T-helper 2 cell (primary cell): ENCODE measurements at places on chromosomes 6 and 20.

DNA sequence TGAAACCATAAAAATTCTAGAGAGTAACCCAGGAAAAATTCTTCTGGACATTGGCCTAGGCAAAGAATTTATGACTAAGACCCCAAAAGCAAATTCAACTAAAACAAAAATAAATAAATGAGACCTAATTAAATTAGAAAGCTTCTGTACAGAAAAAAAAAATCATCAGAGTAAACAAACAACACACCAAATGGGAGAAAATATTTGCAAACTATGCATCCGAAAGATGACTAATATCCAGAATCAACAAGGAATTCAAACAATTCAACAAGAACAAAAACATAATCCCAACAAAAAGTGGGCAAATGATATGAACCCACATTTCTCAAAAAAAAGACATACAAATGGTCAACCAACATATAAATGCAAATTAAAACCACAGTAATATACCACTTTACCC lies 242.6 kb upstream of the CDYL start:
- DNase-seq: no peak

DNA sequence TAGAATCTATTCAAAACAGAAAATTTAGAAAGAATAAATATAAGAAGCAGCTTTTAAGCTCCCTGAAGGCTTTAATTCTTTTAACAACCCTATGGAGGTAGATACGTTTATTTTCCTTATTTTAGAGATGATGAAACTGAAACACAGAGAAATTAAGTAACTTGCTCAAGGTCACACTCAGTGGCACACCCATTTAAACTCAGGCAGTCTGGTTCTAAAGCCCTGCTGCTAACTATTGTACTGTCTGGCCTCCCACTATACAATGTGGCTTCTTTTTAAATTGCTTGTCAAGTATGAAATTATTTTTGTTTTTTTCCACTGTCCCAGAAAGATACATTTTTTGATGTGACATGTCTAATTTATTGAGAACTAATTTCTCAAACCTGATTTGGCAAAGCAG lies 55.7 kb downstream of the FAM217A start:
- DNase-seq: no peak

GRCh38 chr6:21596145-21596948 lies 2.8 kb downstream of the SOX4 start:
- no peak for DNase-seq

DNA sequence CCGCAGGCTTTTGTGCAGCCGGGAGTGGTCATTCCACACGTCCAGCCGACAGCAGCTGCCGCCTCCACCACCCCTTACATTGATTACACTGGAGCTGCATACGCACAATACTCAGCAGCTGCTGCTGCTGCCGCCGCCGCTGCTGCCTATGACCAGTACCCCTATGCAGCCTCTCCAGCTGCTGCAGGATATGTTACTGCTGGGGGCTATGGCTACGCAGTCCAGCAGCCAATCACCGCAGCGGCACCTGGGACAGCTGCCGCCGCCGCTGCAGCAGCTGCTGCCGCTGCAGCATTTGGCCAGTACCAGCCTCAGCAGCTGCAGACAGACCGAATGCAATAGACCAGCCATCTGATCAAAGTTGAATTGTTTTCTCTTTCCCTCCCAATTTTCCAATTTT lies 10.6 kb downstream of the RBM24 start:
- no peak for DNase-seq

DNA sequence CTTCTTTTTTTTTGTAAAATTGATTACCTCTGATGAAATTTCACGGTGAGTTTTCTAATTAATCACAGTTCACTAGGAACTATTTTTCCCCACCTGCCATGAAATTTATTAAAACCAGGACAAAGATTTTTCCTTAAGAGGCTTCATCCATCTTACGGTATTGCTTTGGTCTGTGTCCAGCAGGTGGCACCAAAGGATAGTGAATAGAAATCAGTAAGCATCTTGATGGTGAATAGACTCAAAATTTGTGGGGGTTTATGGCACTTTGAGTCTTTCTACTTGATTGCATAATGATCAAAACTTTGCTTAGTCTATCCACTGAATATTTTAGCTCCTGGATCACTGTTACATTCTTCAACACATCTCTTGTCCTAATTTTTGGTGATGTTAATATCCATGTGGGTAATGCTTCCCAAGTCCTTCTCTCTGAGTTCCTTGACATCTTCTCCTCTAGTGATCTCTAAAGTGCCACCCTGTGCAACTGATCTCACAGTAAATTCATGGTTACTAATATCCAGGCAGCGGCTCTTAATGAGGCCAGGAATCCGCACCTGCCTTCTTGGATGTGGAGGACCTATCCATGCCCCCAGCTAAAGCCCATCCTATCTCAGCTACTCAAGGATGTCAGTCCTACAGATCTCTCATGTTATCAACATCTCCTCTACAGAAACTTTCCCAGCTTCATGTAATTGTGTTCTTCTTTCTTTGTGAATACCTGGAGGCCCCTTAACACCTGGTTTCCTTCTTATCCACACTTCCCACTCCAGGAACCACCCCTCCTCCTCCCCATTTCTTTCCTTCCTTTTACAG lies 54.5 kb downstream of the STMND1 start:
- peak; percentile 27 for DNase-seq

GRCh38 chr6:121408321-121408720 lies 27.1 kb upstream of the GJA1 start:
- no peak for DNase-seq

DNA sequence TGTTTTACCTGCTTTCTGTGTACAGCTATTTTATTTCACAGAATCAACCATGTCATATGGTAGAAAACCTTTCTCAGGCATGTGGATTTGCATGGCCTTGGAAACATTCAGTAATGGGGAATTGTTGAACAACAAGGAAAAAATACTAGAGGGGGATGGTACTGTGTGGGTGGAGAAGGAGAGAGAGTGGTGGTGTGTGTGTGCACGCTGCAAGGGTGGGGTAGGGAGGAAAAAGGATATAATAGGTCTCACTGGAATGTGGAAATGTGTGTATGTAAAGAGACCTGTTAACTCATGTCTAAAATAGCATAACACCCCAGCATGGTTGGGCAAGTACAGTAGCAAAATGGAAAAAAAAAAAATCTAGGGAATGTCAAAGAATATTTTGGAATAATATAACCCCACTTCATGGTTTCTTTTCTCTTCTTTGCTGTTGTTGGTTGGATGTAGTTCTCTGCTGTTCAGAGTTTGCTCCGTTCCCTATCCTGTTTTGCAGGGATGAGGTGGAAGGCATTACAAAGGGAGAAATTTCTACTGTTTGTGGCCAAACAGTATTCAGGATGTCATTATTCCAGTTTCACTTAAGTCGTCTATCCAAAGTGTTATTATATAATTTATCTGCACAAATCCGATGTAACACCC lies 93.9 kb upstream of the CITED2 start:
- no peak for DNase-seq

DNA sequence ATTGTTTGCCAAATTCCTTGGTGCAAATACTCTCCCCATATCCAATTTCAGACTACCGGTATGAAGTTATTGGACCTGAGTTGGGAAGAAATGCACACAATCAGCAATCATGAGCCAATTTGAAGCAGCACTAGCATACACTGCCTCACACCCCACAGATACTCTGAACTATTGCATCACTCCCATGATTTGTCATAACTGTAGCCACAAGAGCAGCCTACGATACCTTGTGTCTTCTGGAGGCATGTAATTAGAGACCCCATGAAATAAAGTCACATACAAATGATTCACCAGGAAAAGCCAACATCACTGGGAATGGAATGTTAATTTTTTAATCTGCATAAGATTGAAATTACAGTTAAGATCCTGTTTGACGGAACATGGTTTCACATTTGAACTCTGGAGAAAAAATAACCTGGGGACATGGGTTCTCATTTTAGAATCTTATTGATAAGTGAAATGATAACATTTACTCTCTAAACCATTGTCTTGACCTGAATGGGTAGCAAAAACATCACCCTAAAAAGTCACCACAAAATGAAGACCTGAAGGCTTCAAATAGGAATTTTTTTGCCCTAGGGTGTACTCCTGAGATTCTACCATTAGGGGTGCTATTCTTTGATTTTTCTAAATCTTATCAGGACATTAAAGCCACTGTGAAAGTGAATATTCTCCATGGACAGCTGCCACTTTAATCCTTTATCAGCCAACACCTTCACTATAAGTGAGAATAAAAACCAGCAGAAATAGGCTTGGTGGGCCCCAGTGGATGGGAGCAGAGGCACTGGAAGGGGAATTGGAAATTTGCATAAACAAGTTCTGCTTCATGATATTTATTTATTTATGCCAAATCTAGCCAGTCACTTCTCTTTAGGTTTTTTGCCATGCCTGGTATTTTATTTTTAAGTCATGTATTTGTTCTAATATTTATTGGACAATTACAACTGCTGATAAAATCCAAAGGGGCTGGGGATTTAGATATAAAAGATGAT lies 34.5 kb upstream of the HBS1L start:
- no peak for DNase-seq

- DNase-seq: no peak
Measured at GRCh38 chr20:4102381-4102780, 87.0 kb upstream of the RNF24 start.

DNA sequence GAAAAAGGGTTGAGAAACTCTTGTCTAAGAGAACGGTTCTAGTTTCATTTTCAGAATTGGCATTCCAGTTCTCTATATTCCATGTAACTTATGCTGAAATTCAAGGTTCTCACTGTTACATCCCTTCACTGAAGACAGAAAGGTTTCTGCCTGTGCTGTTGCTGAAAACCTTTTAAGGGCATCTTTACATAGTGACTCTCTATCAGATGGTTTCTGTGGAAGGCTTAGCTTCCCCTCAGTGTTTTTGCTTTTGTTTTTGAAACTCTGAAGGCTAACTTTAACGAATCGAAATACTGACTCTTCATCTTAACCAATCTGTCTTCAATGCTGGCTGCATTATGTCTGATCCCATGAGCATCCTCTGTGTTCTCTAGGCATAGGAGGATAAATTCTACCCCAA lies 1286.2 kb upstream of the EYS start:
- no peak for DNase-seq

DNA sequence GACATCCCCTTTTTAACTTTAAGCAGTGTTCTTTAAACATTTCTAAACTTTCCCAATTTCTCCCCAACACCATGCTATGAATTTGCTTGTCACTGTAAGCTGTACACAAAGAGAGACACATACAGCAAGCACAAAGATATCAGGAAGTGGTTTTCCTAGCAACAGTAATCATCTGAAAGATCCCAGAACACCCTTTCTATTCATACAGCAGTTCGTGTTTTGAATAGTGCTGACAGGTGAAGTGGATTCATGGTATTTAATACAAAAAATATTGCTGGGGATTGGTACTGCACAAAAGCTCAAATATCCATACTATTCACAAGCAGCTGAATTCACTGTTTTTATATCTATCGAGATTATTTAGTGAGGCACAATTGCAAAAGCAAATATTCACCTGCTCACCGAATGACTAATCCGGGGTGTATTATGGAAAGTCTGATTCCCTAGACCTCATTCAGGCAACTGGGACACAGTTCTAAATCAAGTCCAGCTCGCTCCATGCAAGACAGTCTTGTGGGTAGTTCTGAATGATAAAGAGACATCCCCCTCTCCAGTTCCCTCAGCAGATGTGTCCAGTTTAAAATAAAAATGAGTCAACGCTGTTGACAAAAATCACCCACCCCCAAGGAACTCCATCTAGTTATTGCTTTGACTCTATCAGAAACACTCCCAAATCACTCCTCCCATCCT lies 107.1 kb upstream of the TSHZ2 start:
- no peak for DNase-seq

DNA sequence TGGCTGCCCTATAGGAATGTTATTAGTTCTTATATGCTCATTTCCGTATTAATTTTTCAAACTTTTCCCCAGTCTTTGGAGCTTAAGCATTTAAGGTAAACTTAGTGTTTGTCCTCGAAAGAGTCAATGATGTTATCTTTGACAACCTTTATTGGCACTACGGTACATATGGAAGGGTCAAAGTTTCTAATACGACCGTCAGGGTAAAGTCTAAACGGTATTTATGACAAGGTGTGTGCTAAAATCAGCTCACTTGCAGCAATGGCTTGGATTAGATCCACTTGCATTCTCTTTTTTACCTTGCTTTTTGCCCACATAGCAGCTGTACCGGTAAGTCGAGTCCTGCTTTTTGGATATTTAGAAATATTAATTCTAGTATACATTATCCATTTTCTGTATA lies at the start of gene MEP1A:
MEP1A (plus strand) TSS at position 252 of the 400 bp plus-strand sequence; CDS start at position 262, 10 bp downstream.
- DNase-seq: no peak

DNA sequence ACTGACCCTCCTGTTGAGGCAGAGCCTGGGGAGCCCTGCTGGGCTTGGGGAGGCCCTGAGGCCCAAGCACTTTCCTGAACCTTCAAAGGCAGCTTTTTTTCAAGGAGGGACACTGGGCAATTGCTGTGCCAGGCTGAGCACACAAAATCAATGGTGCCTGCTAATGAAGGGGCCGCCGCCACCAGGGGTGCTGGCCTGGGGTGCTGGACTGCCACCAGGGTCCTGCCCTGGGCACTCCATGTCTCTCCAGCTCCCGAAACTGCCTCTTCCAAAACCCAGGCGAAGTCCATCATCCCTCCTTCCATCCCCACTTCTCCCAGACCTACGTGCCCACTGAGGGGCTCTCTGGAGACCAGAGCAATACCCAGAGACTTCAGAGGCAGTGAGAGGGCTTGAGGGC lies 145.6 kb downstream of the GRM4 start:
- DNase-seq: no peak

DNA sequence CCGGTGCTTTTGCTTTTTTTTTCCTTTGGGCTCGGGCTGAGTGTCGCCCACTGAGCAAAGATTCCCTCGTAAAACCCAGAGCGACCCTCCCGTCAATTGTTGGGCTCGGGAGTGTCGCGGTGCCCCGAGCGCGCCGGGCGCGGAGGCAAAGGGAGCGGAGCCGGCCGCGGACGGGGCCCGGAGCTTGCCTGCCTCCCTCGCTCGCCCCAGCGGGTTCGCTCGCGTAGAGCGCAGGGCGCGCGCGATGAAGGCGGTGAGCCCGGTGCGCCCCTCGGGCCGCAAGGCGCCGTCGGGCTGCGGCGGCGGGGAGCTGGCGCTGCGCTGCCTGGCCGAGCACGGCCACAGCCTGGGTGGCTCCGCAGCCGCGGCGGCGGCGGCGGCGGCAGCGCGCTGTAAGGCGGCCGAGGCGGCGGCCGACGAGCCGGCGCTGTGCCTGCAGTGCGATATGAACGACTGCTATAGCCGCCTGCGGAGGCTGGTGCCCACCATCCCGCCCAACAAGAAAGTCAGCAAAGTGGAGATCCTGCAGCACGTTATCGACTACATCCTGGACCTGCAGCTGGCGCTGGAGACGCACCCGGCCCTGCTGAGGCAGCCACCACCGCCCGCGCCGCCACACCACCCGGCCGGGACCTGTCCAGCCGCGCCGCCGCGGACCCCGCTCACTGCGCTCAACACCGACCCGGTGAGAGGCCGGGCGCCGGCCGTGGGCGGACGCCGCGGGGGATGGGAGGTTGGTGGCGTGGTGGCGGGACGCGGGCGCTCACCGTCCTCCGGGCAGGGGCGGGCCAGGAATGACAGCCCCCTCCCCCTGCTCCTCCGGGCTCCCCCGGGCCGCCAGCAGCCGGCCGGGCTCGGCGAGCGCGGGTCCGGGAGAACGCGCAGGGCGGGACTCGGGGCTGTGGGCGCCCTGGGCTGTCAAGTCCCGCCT lies 606 bp downstream of the ID4 start:
- no peak for DNase-seq
